ENCODE measurements at places on chromosomes 16 and 17. TPM values are rescaled to one million over a fixed set of nuclear protein-coding genes. Genes with fewer than 3 reads are reported as not detected.

The GSDMA gene
- total RNA-seq: under 0.01 TPM

The CTRB2 gene
- not detected for total RNA-seq

The MT1A gene
- total RNA-seq: 3.9 TPM

The TLCD2 gene
- total RNA-seq: 2.0 TPM

The SPNS3 gene
- total RNA-seq: not detected

The RAMP2 gene
- total RNA-seq: 0.58 TPM
